ENCODE measurements at places on chromosomes 1 and 21.

DNA sequence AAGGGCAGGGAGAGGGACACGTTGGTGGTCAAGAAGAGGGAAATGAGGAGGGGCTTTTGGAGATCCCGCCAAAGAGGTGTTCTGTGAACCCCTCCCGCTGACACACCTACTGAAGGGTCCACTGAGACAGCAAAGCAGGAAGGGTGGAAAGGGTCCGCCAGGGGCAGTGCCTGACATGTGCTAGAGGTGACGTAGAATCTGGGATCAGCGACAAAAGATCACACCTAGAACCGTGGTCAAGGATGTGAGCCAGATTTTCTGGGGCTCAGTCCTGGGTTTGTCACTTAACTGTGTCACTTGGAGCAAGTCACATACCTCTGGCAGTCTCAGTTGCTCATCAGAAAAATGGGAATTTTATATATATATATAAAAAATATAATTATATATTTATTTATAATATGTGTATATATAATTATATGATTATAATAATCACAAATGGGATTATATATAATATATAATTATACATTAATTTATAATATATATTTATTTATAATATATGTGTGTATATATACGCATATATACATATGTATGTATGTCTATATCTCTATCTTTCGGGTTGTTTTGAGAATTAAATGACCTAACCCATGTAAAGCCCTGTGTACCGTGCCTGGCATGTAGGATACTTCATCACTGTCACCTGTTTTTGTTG is 35.0 kb upstream of the ATP5PO start:
- peak overlapping the region; percentile 38 for H3K27ac ChIP-seq
- no peaks in the 10 kb centered on the region for H3K36me3 ChIP-seq
- H3K27me3 ChIP-seq: no peaks in the 10 kb centered on the region
- no peak for DNase-seq

DNA sequence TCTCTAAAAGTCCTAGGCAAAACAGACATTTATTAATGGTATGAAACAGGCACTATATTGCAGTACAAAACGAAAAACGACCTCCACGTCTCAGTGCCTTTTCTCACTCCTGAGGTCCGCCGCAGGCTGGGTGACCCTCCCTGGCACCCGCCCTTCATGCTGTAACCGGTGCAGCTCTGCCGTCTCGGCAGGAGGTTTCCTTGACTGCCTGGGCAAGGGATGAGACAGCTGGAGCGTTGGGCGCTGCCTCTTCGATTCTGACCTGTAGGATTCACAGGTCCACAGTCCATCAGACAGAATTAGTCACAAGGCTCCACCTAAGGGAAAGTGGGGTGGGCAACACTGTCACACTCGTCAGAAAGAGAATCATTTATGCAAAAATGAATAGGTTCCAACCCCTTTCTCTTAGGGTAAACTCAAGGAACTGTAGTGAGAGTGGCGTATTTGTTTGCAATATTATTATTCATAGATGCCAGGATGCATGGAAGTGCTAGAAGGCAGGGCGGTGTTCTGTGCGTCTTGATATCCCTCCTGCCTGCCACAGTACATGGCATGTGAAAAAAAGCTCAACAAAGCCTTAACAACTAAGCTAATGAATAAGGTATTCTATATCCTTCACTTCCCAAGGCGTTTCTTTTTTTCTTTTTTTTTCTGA is 23.5 kb upstream of the ZBTB18 start:
- H3K27me3 ChIP-seq: no peaks in the 10 kb centered on the region
- H3K27ac ChIP-seq: no peak overlapping the region
- H3K4me3 ChIP-seq: no peak overlapping the region

DNA sequence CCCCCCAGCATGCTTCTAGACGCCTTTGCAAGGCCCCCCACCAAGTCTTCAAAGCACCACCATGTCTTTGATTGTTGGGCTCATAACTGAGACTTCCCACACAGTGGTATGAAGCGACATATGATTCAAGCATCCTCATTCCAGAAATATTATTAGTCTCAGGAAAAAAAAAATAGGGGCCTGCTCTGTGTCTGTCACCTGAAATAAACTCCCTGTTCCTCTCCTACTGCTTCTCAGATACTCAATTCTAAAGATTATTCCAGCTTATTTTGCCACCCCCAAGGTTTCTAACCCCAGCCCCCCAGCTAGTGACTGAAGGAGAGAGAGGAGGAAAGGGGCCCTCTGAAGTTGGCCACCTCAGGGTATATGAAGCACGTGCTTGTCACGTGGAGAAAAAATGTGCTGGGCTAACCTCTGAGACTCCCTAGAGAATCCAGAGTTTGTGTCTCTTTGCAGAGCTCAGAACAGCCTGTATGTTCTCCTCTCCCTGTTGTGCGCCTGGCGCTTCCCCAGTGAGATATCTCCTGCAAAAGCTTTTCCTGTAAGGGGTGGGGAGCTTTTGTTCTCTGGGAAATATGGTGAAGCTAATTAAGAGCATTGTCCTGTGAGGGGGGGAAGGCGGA is 35.9 kb upstream of the RASAL2 start:
- no peak for DNase-seq
- H3K4me1 ChIP-seq: peaks cover 27% of the 10 kb centered on the region
- no peak overlapping the region for H3K4me3 ChIP-seq
- peaks cover 4% of the 10 kb centered on the region for H3K27me3 ChIP-seq
- H3K27ac ChIP-seq: no peak overlapping the region

GRCh38 chr1:150928286-150928685 is 2.1 kb downstream of the SETDB1 start:
- no peaks in the 10 kb centered on the region for H3K27me3 ChIP-seq
- H3K4me3 ChIP-seq: no peak overlapping the region
- peaks cover 33% of the 10 kb centered on the region for H3K36me3 ChIP-seq
- DNase-seq: no peak
- H3K27ac ChIP-seq: no peak overlapping the region

DNA sequence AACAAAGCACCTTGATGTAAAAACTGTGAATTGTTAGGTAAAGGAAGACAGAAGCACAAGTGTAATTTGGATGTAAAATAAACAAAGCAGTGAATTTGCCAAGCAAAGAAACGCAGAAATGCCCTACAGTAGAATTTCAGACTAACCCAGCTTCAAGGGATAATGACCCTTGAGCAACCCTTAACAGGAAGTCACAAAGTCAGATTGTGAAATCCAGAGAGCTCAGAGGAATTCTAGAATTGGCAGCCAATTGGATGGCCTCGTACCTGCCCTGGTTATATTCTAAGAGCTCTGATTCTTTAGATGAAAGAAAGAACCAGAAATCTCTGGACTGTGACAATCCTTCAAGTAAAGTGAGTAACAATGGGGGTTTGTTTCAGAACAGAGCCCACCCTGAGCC is 152.7 kb upstream of the CHRM3 start:
- H3K27ac ChIP-seq: no peak overlapping the region
- DNase-seq: no peak
- no peaks in the 10 kb centered on the region for H3K27me3 ChIP-seq
- no peak overlapping the region for H3K4me3 ChIP-seq
- no peaks in the 10 kb centered on the region for H3K4me1 ChIP-seq

DNA sequence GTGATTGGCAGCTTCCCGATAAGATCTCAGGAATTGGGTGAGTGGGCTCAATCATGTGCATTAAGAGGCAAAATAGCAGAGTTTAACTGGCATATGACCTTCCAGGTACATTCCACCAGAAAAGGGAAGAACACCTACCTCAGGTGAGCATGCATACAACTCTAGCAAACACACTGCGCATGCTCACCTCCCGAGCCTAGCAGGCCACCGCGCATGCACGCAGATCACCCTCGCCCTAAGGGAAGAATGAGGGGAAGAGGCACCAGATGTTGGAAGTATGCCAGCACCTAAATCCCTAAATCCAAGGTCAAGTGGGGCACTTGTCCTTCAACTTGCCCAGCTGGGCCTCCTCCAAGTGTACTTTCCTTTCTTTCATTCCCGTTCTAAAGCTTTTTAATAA is 23.6 kb upstream of the CBR3 start:
- peaks cover 28% of the 10 kb centered on the region for H3K4me1 ChIP-seq
- H3K27me3 ChIP-seq: peaks cover 20% of the 10 kb centered on the region
- H3K36me3 ChIP-seq: no peaks in the 10 kb centered on the region
- no peak overlapping the region for H3K27ac ChIP-seq

DNA sequence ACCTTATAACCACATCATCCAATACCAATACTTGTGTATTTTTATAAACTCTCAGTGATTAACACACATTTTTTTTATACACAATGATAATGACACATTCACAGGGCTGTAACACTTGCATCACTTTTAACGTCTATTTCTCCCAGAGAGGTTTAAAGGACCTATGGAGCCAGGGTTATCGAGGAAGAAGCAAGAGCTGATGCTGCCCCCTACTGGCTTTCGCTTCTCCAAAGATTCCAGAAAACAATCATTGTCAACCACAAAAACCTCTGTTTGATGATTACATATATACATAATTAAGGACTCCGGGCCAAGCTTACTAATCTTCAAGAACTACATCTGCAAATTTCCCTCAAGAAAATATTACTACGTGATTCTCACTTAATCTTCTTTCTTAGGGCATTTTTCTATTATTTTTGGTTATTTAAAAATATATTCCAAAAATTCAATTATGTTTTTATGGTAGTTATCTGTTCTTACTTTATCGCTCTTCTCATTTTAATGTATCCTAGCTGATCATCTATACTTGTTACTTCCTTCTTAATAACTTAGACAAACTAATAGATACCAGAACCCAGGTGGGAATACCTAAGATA is 214.5 kb downstream of the VAV3 start:
- no peaks in the 10 kb centered on the region for H3K27me3 ChIP-seq
- no peak overlapping the region for H3K4me3 ChIP-seq
- H3K27ac ChIP-seq: no peak overlapping the region
- no peak for DNase-seq

GRCh38 chr1:176612791-176613190 is 149.8 kb downstream of the PAPPA2 start:
- no peak for DNase-seq
- H3K4me3 ChIP-seq: no peak overlapping the region
- peaks cover 5% of the 10 kb centered on the region for H3K27me3 ChIP-seq
- H3K27ac ChIP-seq: no peak overlapping the region
- H3K36me3 ChIP-seq: no peaks in the 10 kb centered on the region
- no peaks in the 10 kb centered on the region for H3K4me1 ChIP-seq

GRCh38 chr1:234571702-234572101 is 38.3 kb downstream of the IRF2BP2 start:
- peaks cover 3% of the 10 kb centered on the region for H3K36me3 ChIP-seq
- H3K4me3 ChIP-seq: no peak overlapping the region
- H3K27me3 ChIP-seq: no peaks in the 10 kb centered on the region
- DNase-seq: no peak

- H3K27me3 ChIP-seq: no peaks in the 10 kb centered on the region
- DNase-seq: no peak
- H3K4me3 ChIP-seq: no peak overlapping the region
- H3K36me3 ChIP-seq: peaks cover 18% of the 10 kb centered on the region
- peaks cover 51% of the 10 kb centered on the region for H3K4me1 ChIP-seq
Observed at GRCh38 chr1:167635156-167635648, 5.2 kb downstream of the RCSD1 start.

DNA sequence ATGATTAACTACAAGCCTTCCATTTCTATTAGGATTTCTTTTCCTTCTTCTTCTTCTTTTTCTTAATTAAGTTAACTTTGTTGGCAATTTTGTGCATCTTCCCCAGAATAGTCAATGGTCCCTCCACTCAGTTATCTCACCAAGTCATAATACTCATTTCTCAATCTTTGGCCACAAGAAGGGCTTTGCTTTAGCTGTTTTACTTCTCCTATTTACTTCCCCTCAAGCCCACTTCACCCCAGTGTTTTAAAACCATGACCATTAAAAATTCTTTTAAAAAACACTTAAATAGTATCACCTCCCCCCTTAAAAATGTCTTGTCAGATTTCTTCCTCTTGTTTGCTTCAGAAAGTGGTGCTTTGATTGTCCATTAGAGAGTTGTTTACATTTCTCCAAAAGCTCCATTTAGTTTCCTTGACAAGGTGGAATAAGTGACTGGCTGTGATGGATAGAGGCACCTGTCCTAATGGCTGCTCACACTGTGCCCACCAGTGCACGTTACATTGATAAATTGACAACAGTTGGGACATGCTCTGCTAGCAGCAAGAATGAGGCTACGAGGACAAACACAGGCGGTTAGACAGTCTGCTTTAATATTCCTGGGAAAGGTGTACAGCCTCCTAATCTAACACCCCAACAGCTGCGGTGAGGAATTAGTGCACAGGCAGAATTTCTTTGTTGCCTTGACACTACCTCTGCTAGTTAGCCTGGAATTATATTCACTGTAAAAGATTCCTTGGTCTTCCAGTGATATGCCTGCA is 354.7 kb downstream of the LMO4 start:
- H3K4me3 ChIP-seq: no peak overlapping the region
- H3K27me3 ChIP-seq: no peaks in the 10 kb centered on the region
- peaks cover 2% of the 10 kb centered on the region for H3K4me1 ChIP-seq
- H3K27ac ChIP-seq: no peak overlapping the region
- H3K36me3 ChIP-seq: no peaks in the 10 kb centered on the region

- DNase-seq: no peak
- no peaks in the 10 kb centered on the region for H3K27me3 ChIP-seq
- no peak overlapping the region for H3K4me3 ChIP-seq
- H3K27ac ChIP-seq: peak overlapping the region; percentile 9
Observed at GRCh38 chr1:212402666-212403321, 11.9 kb downstream of the PACC1 start.

DNA sequence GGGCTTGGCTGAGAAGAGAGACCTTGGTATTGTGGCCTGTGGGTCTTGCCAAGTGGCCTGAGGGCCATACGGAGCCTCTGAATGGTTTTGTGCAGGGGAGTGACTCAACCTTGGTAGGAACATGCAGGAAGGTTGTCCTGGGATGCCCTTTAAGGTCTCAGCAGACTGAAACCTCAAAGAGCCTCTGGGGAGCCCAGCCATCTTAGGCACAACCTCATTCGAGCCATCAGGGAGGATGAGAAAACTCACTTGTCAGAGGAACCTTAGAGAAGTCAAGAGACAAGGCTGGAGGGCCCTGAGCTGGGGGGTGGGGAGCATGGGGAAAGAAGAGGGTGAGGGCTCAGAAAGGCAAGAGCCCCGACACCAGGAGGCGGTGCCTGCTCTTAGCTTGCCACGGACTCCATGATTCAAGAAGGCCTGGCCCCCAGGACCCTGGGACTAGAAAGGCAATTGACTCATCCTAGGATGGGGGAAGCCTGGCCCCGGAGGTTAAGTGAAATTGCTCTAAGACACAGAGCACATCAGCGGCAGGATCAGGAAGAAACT is 13.0 kb downstream of the IFI6 start:
- peak overlapping the region; percentile 99 for H3K27ac ChIP-seq
- H3K27me3 ChIP-seq: no peaks in the 10 kb centered on the region
- peak; percentile 78 for DNase-seq
- peak overlapping the region; percentile 89 for H3K4me3 ChIP-seq
- H3K36me3 ChIP-seq: no peaks in the 10 kb centered on the region
- H3K4me1 ChIP-seq: peaks cover 55% of the 10 kb centered on the region

GRCh38 chr1:37031871-37032270 is 2.4 kb downstream of the GRIK3 start:
- peaks cover 56% of the 10 kb centered on the region for H3K27me3 ChIP-seq
- H3K4me3 ChIP-seq: no peak overlapping the region
- H3K4me1 ChIP-seq: peaks cover 28% of the 10 kb centered on the region
- no peak overlapping the region for H3K27ac ChIP-seq
- DNase-seq: no peak

DNA sequence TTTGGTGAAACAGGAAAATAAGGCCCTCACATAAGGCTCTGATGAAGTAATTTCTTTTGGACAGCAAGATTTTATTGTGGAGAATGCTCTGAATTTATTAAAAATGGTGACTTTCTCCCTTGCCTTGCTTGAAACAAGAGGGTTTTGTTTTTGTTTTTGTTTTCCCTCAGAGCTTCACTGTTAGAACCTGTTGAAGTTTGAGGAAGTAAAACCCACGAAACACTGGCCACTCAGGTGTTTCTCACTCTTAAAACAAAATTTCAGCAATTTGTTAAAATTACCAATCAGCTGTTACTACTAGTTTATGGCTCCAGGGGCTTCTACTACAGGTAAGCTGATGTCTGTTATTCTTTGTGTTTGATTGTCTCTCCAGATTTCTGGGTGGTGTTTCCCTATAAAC is 112.6 kb upstream of the B3GALT2 start:
- H3K27me3 ChIP-seq: no peaks in the 10 kb centered on the region
- H3K4me1 ChIP-seq: no peaks in the 10 kb centered on the region
- H3K27ac ChIP-seq: no peak overlapping the region

All from stimulated activated naive B cell treated with anti-CD40 and anti-IgM and Interleukin-4, amounts not matched to agents 10 μg/mL and 1 μg/mL and 100 μg/mL, for 72 hours (primary cell).